Thymus (tissue), 14 donors: ENCODE measurements at places on chromosomes 12 and 14. TPM values are rescaled to one million over a fixed set of nuclear protein-coding genes. Genes with fewer than 3 reads are reported as not detected.

The SDR39U1 gene
- 34.9 TPM for total RNA-seq

The FAM186B gene
- 0.09 TPM for total RNA-seq

The TGM1 gene
- total RNA-seq: 1.5 TPM

The KRT80 gene
- total RNA-seq: 0.14 TPM

The TMED10 gene
- total RNA-seq: 146 TPM

The CCDC175 gene
- not detected for total RNA-seq

The TSPAN19 gene
- 0.05 TPM for total RNA-seq

The AVPR1A gene
- 1.6 TPM for total RNA-seq

- H3K27ac ChIP-seq: no peak overlapping the region
- no peaks in the 10 kb centered on the region for H3K27me3 ChIP-seq
- no peak for DNase-seq
- no peak overlapping the region for H3K4me3 ChIP-seq
- H3K4me1 ChIP-seq: peaks cover 54% of the 10 kb centered on the region
These were observed 31.3 kb downstream of the ACTN1 start for GRCh38 chr14:68947802-68948201.

GRCh38 chr14:84493779-84494178 is 1036.2 kb upstream of the FLRT2 start:
- H3K27me3 ChIP-seq: no peaks in the 10 kb centered on the region
- H3K4me3 ChIP-seq: no peak overlapping the region
- DNase-seq: no peak

- no peak overlapping the region for H3K27ac ChIP-seq
- no peaks in the 10 kb centered on the region for H3K36me3 ChIP-seq
- peaks cover 7% of the 10 kb centered on the region for H3K4me1 ChIP-seq
These were observed 3.7 kb downstream of the ZBTB1 start for GRCh38 chr14:64508215-64508776.

- no peak overlapping the region for H3K27ac ChIP-seq
- H3K4me3 ChIP-seq: no peak overlapping the region
- no peaks in the 10 kb centered on the region for H3K27me3 ChIP-seq
- H3K36me3 ChIP-seq: no peaks in the 10 kb centered on the region
- DNase-seq: no peak
These were observed 131.7 kb downstream of the LLPH start for GRCh38 chr12:65998536-65999530.

GRCh38 chr14:32588448-32589320 is 259.6 kb downstream of the AKAP6 start:
- no peak overlapping the region for H3K27ac ChIP-seq
- no peaks in the 10 kb centered on the region for H3K36me3 ChIP-seq
- no peaks in the 10 kb centered on the region for H3K27me3 ChIP-seq
- no peaks in the 10 kb centered on the region for H3K4me1 ChIP-seq
- H3K4me3 ChIP-seq: no peak overlapping the region

DNA sequence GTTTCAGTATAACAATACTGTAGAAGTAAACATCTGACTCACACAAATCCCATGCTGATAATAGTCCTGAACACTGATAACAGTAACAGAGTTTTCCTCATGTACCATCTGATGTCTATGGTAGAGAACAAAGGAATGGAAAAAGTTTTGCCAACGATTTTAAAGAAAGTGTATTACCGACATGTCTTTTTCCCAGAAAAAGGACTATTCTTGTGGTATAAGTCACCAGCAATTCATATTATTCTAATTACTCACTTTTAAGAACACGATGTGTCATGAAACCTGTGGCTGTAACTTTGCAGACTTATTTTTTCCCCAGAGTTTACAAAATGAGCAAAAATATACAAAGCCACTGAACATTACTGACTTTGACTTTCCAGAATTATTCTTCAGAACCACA is 40.1 kb upstream of the DCN start:
- no peaks in the 10 kb centered on the region for H3K27me3 ChIP-seq
- H3K4me1 ChIP-seq: no peaks in the 10 kb centered on the region
- no peaks in the 10 kb centered on the region for H3K36me3 ChIP-seq

DNA sequence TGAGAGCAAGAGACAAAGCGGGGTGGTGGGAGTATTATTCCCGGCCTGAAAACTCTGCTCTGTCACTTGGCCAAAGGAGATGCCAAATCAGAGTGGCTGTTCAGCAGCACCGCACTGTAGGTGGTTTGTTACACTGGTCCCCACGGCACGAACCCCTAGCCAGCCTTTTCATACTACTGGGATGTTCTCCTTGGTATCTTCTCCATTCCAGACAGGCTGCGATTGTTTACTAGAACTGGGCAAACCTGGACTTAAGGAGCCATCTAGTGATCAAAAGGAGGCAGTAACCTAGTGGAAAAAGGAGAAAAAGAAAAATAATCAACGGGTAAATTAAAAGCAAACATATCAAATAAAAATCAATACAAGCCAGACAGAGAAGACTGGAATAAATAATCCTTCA is 58.9 kb upstream of the TMTC2 start:
- DNase-seq: no peak
- no peaks in the 10 kb centered on the region for H3K4me1 ChIP-seq
- H3K4me3 ChIP-seq: no peak overlapping the region
- H3K27me3 ChIP-seq: no peaks in the 10 kb centered on the region
- no peak overlapping the region for H3K27ac ChIP-seq

DNA sequence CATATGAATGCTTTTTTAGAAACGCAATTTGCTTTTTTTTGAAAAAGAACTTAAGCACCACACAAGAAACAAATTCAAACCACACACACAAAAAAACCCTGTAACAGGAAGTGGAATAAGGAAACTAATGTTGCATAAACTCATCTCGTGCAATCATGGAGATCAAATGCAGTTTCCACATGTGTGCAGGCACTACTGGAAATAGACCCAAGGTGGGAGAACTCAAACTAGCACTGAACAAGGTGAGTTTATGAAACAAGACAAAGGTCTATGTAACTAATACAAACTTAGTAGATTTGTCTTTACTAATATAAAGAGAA is 17.5 kb downstream of the NIN start:
- no peak for DNase-seq
- peaks cover 7% of the 10 kb centered on the region for H3K36me3 ChIP-seq
- no peak overlapping the region for H3K4me3 ChIP-seq
- H3K4me1 ChIP-seq: peaks cover 13% of the 10 kb centered on the region

- H3K4me1 ChIP-seq: peaks cover 52% of the 10 kb centered on the region
- peaks cover 3% of the 10 kb centered on the region for H3K36me3 ChIP-seq
- H3K27me3 ChIP-seq: no peaks in the 10 kb centered on the region
- peak overlapping the region; percentile 64 for H3K4me3 ChIP-seq
These were observed 4.1 kb downstream of the EVL start for GRCh38 chr14:100069161-100069800.

DNA sequence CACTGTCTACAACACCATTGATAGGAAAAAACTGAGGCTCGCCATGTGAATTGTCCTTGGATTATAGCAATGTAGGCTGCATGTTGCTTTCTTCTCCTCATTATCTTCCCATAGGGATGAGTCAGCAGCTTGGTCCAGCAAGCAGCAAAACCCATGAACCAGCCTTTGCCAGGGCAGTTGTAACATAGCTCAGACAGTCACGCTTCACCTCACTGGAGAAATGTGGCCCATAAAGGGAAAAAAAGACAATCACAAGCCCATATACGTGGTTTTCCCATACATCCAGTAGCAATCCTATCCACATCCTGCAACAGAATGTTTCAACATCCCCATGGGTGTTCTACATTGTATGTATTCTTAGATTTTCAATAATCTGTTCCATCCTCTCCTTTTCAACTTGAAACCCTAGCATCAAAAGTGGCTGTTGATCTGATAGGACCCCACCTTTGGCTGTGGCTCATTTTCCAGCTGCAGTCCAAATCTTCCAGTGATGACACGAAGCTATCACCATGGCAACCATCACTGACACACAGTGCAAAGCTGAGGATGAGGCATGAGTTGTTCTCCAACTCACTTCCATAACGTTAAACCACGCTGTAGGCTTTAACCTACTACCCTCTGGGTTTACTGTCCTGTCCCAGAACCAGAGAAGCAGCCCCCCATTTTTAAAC is 34.0 kb downstream of the GRIN2B start:
- no peaks in the 10 kb centered on the region for H3K4me1 ChIP-seq
- DNase-seq: no peak
- no peaks in the 10 kb centered on the region for H3K27me3 ChIP-seq

- no peaks in the 10 kb centered on the region for H3K4me1 ChIP-seq
- no peak for DNase-seq
- no peak overlapping the region for H3K27ac ChIP-seq
- H3K4me3 ChIP-seq: no peak overlapping the region
These were observed 166.7 kb upstream of the MYL2 start for GRCh38 chr12:111086947-111087700.

DNA sequence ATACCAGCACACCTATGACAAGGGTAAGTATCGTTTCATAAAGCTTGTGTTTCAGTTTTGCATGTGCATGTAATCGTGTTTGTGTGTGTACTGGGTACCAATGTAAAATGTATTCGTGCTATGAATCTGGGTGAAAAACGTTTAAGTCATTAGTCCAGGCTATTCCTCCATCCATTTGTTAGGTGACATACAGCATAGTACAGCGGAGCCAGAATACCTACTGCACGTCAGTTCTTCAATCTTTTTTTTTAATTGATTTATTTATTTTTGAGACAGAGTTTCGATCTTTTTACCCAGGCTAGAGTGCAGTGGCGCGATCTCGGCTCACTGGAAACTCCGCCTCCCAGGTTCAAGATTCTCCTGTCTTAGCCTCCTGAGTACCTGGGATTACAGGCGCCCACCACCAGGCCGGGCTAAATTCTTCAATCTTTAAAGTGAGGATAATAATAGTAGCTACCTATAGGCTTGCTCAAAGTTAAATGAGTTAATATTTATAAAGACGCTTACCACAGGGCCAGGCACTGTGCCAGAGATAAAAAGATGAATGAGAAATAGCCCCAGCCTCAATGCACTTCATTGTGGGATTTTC is 661 bp upstream of the RPS26 start:
- H3K27me3 ChIP-seq: no peaks in the 10 kb centered on the region
- peaks cover 8% of the 10 kb centered on the region for H3K4me1 ChIP-seq
- DNase-seq: no peak
- H3K4me3 ChIP-seq: peak overlapping the region; percentile 92

DNA sequence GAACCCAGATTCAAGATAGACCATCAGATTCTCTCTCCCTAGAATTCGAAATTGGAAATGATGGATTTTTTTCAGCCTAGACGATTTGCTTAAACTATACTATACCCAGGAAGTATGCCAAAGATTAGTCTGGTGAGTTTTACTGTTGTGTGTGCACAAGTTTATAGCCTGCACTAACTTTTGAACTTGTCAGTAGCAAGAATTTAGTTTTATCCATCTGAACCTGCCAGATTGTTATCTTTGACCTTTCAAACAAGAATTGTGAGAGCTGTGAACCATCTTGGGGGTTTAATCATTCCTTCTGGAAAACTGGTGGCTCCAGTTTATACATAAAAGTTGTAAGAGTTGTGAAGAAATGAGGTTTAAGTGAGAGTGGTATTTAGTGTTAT is 243.5 kb upstream of the DAAM1 start:
- H3K4me1 ChIP-seq: no peaks in the 10 kb centered on the region
- H3K27ac ChIP-seq: no peak overlapping the region
- H3K27me3 ChIP-seq: no peaks in the 10 kb centered on the region
- DNase-seq: no peak
- no peaks in the 10 kb centered on the region for H3K36me3 ChIP-seq
- no peak overlapping the region for H3K4me3 ChIP-seq

- no peak overlapping the region for H3K4me3 ChIP-seq
- no peak for DNase-seq
- H3K36me3 ChIP-seq: no peaks in the 10 kb centered on the region
- H3K27ac ChIP-seq: no peak overlapping the region
These were observed 20.7 kb downstream of the ADCY6 start for GRCh38 chr12:48768147-48768546.

DNA sequence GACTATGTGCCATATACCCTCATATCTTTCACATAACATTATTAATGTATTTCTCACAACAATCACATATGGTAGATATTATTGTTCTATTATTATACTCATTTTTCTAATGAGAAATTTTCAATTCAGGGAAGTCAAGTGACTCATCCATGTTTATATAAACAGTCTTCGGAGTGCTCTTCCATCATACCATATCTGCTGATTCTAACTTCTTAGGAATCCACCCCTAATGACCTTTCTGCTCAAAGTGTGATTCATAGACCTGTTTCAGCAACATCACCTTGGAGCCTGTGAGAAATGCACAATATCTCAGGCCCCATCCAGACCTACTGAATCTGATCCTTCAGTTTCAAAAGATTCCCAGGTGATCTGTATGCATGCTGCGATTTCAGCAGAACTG is 39.8 kb upstream of the OVCH1 start:
- no peak overlapping the region for H3K4me3 ChIP-seq
- no peaks in the 10 kb centered on the region for H3K36me3 ChIP-seq
- DNase-seq: no peak

DNA sequence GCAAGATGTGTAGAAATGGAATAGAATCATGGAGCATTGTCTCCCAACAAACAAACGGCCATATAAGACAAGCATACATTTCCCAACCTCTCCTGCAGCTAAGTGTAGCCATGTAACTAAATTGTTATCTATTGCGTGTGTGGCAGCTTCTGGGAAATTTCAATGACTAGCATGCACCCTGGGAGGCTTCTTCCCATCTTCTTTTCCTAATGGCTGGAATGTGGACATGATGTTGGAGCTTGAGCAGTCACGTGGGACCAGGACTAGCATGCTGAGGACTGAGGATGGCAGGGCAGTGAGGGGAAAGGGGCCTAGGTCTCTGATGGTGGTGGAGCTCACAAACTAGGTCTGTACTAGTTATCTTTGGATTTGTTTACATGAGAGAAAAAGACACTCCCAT is 21.7 kb upstream of the CTDSP2 start:
- H3K36me3 ChIP-seq: no peaks in the 10 kb centered on the region
- peaks cover 34% of the 10 kb centered on the region for H3K27me3 ChIP-seq
- peaks cover 10% of the 10 kb centered on the region for H3K4me1 ChIP-seq
- DNase-seq: no peak
- H3K4me3 ChIP-seq: no peak overlapping the region

DNA sequence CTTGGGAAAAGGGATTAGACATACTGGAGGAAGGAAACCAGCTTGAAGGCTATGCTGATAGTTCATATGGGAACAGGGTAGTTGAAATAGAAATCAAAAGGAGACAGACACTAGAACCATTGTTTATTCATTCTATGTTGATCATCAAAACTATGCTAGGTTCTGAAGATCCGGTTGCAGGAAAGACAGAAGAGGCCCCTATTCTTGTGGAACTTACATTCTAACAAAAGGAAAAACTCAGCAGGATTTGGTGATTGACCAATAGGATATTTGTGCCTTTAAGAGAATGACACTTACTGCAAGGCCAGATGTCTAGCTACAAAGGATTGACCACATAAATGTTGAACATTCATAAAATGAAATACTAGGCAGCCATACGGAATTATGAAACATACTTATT is 179.2 kb downstream of the AKAP6 start:
- H3K36me3 ChIP-seq: no peaks in the 10 kb centered on the region
- no peaks in the 10 kb centered on the region for H3K27me3 ChIP-seq
- no peak overlapping the region for H3K27ac ChIP-seq
- no peaks in the 10 kb centered on the region for H3K4me1 ChIP-seq

DNA sequence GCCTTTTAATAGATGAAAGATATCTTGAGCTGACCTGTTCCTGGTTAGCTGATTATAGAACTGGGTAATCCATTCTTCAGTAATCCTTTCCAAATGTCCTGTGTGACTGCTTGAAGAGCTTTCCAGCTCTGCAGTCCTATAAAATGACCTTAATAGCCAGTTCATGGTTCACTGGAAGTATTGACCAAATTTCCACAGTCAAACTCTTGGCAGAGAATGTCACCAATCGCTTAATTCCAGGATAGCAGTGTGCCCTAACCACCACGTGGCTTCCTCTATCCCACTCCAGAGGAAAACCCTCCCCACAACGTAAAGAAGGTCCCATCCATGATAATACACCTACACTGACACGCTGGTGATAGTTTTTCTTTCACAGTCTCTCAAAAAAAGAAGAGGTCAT is 17.4 kb downstream of the PRKAB1 start:
- H3K36me3 ChIP-seq: peaks cover 49% of the 10 kb centered on the region
- no peak overlapping the region for H3K27ac ChIP-seq
- H3K27me3 ChIP-seq: no peaks in the 10 kb centered on the region
- no peaks in the 10 kb centered on the region for H3K4me1 ChIP-seq
- DNase-seq: no peak
